Activated CD4-positive, CD25-positive, alpha-beta regulatory T cell treated with anti-CD3 and anti-CD28 coated beads, Interleukin-2, amount 50 U/mL, for 72 hours (primary cell): ENCODE measurements at places on chromosomes 4 and X.

GRCh38 chrX:24838629-24839028 is 144.9 kb downstream of the POLA1 start:
- DNase-seq, result no peak

GRCh38 chr4:111963158-111963700 is 182.0 kb upstream of the FAM241A start:
- no peak for DNase-seq

GRCh38 chrX:120677004-120677652 is 47.3 kb upstream of the C1GALT1C1 start:
- no peak for DNase-seq

- no peak for DNase-seq
Measured at GRCh38 chr4:177228599-177228998, 81.1 kb upstream of the NEIL3 start.

GRCh38 chrX:17484592-17484991 is 109.6 kb downstream of the NHS start:
- no peak for DNase-seq

DNA sequence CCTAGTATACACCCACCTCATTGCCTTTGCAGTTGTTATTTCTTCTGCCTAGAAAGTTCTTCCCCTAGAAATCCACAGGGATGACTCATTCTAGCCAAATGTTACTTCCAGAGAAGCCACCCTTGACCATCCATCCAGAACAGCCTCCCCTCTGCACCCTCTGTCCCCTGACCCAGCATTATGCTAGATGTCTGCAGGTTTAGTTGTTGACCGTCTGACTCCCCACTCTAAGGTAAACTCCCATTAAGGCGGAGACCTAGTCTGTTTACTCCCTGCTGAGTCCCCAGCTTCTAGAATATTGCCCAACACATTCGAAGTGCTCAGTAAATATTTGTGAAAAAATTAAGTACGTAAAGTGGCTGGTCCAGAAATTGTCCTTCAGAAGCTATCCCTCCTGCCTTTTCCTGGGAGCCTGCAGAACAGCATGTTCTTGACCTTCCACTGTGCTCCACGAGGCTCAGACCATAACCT is 11.0 kb downstream of the SRD5A3 start:
- DNase-seq, result no peak

GRCh38 chr4:25879587-25879986 is 16.8 kb upstream of the SEL1L3 start:
- DNase-seq, result no peak

- DNase-seq, result no peak
Measured at GRCh38 chr4:189826657-189827056, 114.0 kb upstream of the FRG1 start.

DNA sequence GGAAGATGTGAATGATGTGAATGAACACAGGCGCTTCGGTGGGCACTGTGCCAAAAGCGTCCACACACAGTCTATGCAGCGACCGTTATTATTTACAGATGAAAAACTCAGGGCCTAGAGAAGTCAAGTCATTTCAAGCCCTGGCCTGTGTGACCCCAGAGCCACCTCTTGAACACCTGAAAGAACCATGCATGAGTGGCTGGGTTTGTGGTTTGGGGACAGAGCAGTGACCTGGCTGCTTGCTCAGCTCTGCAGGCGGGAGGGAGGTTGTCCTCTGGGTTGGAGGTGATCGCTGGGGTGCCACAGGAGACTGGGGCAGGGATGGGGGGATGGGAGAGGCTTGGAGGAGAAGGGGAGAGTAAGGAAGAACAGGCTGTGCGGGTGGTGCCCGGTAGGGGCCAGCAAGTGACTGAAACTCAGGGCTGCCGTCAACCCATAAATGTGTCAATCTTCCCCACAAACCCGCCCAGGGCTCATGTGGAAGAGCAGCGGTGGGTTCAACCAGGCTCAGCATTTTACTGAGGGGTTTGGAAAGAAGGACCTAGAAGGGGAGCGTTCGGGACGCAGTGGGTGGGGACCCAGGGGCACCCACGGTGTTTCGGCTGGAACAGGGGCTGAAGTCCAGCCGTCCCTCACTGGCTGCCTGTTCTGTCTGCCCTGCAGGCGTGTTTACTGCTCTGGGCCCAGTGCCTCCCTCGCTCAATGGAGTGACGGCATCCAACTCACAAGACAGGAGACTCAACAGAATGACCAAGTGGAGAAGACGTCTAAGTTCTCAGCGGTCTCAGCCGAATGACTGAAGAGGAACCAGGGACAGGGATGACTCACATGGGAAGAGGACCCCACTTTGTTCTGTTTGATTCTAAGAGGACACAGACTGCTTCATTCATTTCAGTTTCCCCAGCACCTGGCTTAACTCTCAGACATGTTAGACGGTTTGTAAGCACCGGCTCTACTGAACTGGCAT is 167.8 kb downstream of the AFAP1 start:
- no peak for DNase-seq
